ENCODE measurements at places on chromosomes 7 and 10.
A peak's percentile ranks its signal among the peaks of the same experiment; 100 is the strongest.

DNA sequence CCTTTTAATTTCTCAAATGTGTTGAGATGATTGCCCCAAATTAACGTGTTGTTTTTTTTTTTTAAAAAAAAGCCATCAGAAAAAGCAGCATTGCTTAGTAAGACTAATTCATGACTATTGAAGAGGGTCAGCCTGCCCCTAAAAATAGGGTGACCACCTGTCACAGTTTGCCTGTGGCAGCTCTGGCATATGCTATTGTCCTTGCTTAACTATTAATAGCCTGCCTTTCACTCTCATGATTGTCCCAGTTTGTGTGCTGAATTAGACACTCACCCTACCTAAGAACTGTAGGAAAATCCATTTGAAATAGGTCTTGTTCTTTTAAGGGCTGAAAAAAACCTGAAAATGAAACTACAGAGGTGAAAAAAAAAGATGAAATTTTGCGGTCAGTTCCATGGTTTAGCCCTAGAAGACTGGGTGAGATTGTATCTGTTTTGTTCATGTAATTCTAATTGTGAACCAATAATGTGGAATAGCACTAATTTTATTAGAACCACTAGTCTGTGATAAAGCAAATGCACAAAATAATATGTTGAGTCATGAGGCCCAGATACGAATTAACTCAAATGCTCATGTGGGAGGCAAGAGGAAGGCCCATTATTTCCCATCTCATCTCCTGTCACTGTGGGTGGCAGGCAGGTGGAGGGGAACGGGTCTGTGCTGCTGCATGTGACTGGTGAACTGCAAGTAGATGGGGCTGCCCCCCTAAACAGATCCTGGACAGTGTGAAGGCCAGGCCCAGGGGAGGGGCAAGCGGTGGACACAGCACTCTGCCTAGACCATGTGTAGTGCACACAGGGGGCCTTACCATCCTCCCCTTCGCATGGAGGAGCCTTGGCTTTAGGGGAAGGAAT lies 265.4 kb upstream of the NFE2L3 start:
- no peak for DNase-seq

DNA sequence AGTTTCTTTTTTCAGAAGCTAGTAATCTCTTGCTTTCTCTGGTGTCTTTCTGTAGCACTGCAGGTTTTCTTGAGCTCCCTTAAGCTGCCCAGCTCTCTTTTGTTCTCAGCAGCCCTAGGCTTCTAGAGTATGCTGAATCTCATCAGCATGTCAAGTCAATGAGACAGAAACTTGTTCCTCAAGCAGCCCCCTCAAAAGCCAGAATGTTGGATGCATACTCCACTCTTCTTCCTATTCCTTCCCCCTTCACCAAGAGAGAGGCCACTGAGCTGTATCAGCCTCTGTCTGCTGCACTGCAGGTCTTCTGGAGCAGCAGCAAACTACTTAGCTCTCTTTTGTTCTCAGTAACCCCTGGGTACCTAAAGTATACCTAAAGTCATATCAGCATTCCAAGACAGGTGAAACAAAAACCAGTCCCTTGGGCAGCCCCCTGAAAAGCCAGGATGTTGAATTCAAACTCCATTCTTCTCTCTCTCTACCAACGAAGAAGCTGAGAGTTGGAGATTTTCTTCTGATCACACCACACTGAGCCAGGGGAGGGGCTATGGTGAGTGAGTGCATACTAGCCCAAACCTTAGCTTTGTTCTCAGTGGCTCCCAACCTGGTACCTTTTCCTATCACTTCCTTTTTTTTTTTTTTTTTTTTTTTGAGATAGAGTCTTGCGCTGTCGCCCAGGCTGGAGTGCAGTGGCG lies 73.3 kb upstream of the WAC start:
- no peak for DNase-seq

- DNase-seq, result no peak
These were observed 166.7 kb downstream of the TCERG1L start for GRCh38 chr10:131144711-131145375.

DNA sequence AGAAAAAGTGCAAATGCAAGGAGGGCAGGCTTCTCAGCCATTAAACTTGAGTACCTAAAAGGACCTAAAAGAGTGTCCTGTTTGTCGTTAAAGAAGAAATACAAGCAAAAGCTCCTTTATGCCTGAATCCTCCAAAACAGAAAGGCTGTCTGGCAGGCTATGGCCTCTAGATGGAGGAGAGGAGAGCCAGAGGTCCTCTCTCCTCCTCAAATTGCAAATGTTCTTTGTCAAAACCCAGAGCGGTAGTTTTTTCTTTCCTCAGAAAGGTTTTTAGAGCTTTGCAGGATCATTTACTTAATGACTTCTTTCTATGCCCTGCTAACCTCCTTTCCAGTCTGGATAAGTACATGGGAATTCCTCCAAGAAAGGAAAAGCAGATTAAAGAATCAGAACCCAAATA lies 1.9 kb upstream of the SORCS1 start:
- no peak for DNase-seq

DNA sequence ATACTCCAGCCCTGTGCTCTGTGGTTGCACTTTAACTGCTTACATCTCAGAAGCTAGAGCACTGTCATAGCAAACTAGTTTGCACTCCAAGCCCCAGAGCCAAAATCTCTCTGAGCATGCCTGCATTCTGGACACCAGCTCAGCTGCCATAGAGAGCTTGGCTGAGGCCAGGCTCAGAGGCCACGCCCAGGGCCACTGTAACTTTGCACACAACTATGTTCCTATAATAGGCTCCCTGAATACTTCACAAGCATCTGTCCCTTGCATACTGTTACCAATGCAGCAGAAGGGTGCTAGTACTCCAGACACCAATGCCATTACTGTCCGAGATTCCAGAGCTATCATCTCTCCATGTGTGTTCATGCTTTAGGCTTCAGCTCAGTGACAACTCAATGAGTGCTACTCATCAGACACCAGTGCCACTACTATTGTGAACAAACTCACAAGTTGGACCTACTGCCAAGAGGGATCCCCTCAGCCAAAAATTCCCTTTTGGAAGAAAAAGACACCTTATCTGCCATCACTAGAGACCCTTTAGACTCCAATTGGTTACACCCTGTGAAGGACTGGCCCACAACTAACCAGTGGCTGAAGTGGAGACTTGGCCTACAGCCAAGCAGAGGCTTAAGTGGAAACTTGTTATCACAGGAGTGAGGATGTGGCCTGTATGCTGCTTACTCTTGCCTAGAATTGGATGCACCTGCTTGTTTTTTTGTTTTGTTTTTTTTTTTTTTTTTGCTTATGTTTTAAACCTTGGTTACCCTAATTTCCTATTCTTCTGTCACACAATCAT lies 211.6 kb upstream of the MAGI2 start:
- no peak for DNase-seq

- DNase-seq, result no peak
These were observed 18.1 kb upstream of the NRP1 start for GRCh38 chr10:33352615-33353014.

- DNase-seq, result no peak
These were observed 1325.5 kb downstream of the XPNPEP1 start for GRCh38 chr10:108597657-108598319.

DNA sequence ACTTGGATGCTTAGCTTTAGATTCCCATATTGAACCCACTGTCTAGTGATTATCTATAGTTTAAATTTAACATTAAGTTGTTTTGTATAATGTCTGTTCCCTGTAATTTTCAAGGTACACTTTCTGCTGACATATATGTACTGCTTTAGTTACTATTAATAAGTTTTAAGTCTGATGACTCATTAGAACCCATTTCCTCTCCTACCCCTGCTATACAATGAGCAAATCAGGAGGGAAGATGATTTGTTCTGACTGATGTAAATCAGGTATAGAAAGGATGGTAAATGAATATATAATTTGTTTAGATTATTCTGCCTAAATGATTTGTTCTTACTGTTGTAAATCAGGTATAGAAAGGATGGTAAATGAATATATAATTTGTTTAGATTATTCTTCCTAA lies 691.8 kb downstream of the NXPH1 start:
- DNase-seq, result no peak

GRCh38 chr10:65194555-65194954 lies 1673.4 kb downstream of the REEP3 start:
- DNase-seq, result no peak

DNA sequence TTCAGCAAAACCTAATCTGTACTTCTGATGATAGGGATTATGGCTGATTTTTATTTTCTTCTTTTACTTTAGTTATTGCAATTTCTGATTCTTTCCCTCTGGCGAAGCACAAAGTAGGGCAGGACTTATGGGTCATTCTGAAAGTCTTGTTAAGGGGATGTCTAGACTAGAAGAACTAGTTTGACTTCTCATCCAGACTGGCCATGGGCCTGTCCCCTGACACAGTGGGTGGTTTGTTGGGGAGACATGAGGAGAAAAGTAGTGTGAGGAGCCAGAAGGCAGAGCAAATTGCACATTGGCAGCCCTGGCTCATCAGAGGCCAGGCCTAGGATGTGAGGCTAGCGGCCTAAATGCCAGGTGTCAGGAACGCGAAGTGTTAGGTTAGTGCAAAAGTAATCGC lies 152.8 kb downstream of the RTKN2 start:
- no peak for DNase-seq

GRCh38 chr7:137091396-137091795 lies 222.9 kb downstream of the CHRM2 start:
- DNase-seq, result peak; percentile 17

- no peak for DNase-seq
These were observed 402.9 kb downstream of the MAGI2 start for GRCh38 chr7:79050603-79051002.

- DNase-seq, result no peak
These were observed 3.4 kb upstream of the IL6 start for GRCh38 chr7:22723637-22724036.

- no peak for DNase-seq
These were observed 86.6 kb downstream of the FRMPD2 start for GRCh38 chr10:48187713-48188485.

- no peak for DNase-seq
These were observed 48.4 kb upstream of the CRTAC1 start for GRCh38 chr10:98078774-98079173.

DNA sequence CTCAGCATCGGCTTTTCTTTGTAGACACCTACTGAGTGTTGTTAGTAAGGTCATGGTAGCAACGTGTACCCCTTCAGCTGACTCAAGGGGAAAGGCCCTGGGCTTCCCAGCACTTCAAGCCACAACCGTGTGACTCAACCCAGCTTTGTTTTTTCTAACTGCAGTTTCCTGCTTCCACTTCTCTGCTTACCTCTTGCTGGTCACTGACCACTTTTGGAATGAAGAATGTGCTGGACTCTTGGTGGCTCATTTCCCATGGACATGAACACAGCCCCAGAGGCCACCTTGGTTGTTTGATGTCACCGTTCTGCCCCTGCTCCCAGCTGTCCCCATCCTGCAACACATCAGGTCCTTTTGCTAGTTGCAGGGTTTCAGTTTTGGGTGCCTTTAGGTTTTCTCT lies 69.5 kb upstream of the ZNF438 start:
- DNase-seq, result peak; percentile 43

DNA sequence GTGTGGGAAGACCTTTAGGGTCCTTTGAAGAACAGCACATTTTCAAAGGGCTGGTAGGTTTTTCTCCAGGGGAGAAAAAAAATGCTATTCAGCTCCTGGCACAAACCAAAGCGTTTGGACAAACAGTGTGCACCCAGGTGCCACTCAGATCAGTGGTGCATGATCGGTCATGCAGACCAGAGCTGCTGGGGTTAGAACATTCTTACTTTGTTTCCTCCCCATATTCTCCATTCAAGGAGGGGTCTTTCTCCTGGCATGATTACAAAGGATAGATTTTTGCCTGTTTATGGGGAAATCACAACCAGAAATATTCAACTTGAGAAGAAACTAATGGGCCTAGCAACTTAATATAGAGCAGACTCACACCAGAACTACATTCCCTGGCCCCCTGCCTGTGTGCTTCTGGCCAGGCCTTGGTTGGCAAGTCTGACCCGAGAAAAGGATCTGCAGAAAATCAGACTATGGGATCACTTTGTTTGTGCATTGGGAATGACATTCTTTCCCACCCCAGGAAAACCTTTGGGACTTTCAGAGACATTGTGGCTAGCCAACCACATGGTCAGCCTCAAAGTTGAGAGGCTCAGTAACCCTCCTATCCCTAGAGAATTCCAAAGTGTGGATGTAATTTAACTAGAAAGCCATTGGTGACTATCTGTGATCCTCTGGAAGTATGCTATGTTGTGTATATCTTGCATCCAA lies 82.3 kb upstream of the FGL2 start:
- no peak for DNase-seq

DNA sequence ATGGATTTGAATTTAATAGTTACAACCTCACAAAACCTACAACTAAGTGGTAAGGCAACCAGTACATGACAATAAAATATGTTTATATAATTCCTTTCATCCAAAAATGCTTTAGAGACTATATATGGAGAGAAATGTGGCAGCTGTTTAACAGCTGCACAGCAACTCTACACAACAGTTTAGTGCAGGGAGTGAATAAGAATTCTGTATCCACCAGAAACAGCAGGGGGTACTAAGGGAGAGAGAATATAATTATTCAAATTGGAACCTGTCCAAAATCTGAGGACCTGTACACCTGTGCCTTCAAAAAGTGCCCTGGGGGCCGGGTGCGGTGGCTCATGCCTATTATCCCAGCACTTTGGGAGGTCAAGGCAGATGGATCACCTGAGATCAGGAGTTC lies 49.6 kb downstream of the POLL start:
- no peak for DNase-seq

DNA sequence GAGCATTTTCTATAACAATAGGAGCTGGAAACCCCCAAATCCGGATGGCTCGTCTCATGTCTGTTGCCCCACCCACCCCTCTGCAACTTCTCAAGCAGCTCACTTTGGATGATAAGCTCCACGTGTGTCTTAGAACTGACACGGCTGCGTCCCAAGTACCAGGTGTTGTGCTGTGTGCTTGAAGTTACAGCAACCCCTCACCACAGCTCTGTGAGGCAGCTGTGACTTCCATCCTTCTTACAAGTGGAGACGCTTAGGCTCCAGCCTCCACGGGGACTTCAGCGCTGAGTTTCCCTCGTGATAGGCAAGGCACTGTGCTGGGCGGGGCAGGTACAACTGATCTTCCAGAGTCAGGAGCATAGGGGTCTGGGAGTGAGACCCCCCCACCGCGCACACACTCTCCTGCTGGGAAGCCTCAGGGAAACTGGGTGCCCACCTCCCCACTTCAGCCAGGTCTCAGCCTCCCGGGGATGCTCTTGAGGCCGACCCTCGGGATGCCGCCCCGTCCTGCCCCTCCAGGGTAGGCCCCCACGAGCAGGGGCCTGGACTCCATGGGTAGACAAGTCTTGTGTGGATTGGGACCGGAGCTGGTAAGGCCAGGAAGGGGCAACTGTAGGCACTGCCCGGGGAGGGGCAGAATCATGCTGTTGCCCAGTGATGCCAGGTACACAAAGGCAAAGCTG lies 31.4 kb downstream of the EN2 start:
- DNase-seq, result no peak

DNA sequence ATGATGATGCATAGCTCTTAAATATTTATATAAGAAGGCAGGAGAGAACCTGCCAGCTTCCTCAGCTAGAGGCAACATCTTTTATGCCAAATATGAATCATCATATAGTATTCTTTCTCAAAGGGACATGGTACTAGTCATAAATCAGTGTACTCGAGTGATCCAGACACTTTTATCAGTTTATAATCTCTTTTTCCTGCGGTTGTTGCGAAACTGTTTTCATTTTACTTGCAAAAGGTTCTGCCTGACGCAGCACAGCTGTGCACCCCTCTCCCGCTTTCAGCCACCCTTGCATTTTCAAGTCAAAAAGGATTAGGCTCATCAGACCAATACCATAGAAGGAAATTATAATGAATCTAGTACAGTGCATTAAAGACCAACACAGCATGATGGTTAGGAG lies 332.3 kb upstream of the PRKCQ start:
- DNase-seq, result peak; percentile 44

GRCh38 chr7:134729895-134730294 lies 49.5 kb upstream of the CALD1 start:
- no peak for DNase-seq
